Activated naive CD8-positive, alpha-beta T cell treated with anti-CD3 and anti-CD28 coated beads, Interleukin-2, amount 10 ng/mL, durations not matched to agents 7 days and 5 days (primary cell): ENCODE measurements at places on chromosomes 4 and X. TPM values are rescaled to one million over a fixed set of nuclear protein-coding genes. Genes with fewer than 3 reads are reported as not detected.

- H3K27ac ChIP-seq = no peak overlapping the region
- H3K4me3 ChIP-seq = no peak overlapping the region
- no peaks in the 10 kb centered on the region for H3K4me1 ChIP-seq
- H3K27me3 ChIP-seq = peaks cover 28% of the 10 kb centered on the region
These were observed 9.8 kb downstream of the GUCY1A1 start for GRCh38 chr4:155676430-155676825.

- peaks cover 7% of the 10 kb centered on the region for H3K36me3 ChIP-seq
- H3K27me3 ChIP-seq = no peaks in the 10 kb centered on the region
- H3K4me1 ChIP-seq = peaks cover 31% of the 10 kb centered on the region
- H3K27ac ChIP-seq = peak overlapping the region; percentile 72
These were observed 16.8 kb upstream of the GPR82 start for GRCh38 chrX:41707218-41707617.

GRCh38 chr4:182881914-182882313 is 35.3 kb downstream of the DCTD start:
- no peaks in the 10 kb centered on the region for H3K4me1 ChIP-seq
- H3K27me3 ChIP-seq = no peaks in the 10 kb centered on the region
- H3K4me3 ChIP-seq = no peak overlapping the region
- no peak overlapping the region for H3K27ac ChIP-seq
- peaks cover 40% of the 10 kb centered on the region for H3K36me3 ChIP-seq

- no peak for DNase-seq
- no peak overlapping the region for H3K4me3 ChIP-seq
- H3K27ac ChIP-seq = no peak overlapping the region
- H3K27me3 ChIP-seq = peaks cover 14% of the 10 kb centered on the region
- no peaks in the 10 kb centered on the region for H3K4me1 ChIP-seq
- no peaks in the 10 kb centered on the region for H3K36me3 ChIP-seq
These were observed 113.3 kb upstream of the H2AZ1 start for GRCh38 chr4:100063355-100063754.

The EDNRA gene
- not detected for total RNA-seq

DNA sequence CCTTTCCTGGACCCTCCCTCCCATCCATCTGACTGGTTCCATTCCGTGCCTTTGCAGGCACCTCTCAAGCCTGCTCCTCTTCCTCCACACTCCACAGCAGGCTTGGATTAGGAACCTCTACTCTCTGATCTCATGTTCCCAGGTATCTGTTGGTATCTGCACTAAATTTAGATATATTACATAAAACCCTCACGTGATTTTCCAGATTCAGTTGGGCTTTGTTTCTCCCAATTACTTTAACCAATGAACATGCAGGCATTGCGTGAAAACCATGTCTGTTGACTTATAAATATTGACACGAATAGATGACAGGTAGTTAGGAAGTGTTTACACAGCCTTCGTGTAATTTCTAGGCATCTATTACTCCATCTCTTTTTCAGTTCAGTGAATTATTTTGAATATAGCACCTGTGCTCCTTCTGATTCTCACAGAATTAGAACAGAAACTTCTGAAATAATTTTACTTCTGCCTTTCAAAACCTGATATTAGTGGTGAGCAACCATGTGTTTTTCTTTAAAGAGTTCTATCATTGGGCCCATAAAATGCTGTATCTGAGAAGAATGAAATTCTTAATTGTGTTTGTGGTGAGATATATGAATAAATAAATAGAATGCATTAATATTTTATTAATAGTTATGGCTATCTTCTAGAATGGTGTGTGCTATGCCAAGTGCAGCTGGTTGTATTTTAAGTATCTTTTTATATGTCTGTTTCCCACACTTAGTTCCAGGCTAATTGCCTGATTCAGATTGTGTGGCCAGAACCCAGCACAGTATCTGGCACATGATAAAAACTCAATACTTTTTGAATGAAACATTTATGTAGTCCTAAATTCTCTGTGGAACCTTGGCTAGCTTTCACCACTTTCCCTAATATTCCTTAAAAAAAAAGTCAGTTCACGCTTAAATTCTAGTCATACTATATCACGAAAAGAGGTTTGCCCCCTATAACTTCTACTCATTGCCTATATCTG is 304.8 kb downstream of the QDPR start:
- H3K4me1 ChIP-seq = no peaks in the 10 kb centered on the region
- DNase-seq = no peak
- no peak overlapping the region for H3K27ac ChIP-seq
- H3K4me3 ChIP-seq = no peak overlapping the region
